Vagina (tissue), 2 donors: ENCODE measurements at places on chromosomes 7 and 10. TPM values are rescaled to one million over a fixed set of nuclear protein-coding genes. Genes with fewer than 3 reads are reported as not detected.

- DNase-seq, result no peak
These were observed 48.2 kb upstream of the CREB5 start for GRCh38 chr7:28364082-28364481.

- no peak for DNase-seq
These were observed 815 bp downstream of the CCSER2 start for GRCh38 chr10:84329196-84329611.

GPR26 gene
- not detected for total RNA-seq

GRCh38 chr7:71453630-71454029 lies 321.7 kb downstream of the GALNT17 start:
- DNase-seq, result no peak

VWA2 gene
- total RNA-seq, result 2.9 TPM

DNA sequence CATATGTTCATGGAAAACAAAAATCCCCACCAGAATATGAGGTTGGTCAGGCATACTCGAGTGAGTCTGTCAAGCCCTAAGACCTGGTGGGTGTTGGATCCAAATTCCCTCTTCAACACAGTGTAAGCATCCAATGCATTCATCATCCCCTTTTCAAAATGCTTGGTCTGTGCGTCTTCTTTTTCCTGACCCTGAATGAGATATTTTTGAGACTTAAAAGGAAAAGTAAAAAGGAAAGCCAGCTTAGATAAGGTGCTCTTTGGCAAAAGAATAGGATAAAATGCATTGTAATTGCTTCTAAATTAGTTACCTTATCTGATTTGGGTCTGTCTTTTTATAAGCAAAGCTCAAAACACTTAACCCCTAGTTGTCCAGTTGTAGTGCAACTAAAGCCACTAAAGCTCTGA lies 331.5 kb downstream of the PTEN start:
- no peak for DNase-seq

TMEM60 gene
- 13.5 TPM for total RNA-seq

GRCh38 chr10:63210611-63211196 lies 77.6 kb downstream of the NRBF2 start:
- DNase-seq, result no peak

DNA sequence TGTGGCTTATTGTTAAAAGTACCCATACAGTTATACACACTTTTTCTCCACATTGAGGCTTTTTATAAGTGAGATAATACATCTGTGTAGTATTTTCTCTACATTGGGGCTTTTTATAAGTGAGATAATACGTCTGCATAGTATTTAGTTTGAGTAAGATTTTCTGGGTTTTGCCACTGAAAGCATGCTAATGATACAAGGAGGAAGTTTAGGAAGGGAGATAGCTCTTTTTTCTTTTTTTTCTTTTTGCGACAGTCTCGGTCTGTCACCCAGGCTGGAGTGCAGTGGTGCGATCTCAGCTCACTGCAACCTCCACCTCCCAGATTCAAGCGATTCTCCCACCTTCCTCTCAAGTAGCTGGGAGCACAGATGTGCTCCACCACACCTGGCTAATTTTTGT lies 13.3 kb downstream of the FAM107B start:
- DNase-seq, result no peak

SFRP5 gene
- total RNA-seq, result 1.7 TPM

ICA1 gene
- 25.5 TPM for total RNA-seq

HOXA7 gene
- total RNA-seq, result 23.8 TPM

DNA sequence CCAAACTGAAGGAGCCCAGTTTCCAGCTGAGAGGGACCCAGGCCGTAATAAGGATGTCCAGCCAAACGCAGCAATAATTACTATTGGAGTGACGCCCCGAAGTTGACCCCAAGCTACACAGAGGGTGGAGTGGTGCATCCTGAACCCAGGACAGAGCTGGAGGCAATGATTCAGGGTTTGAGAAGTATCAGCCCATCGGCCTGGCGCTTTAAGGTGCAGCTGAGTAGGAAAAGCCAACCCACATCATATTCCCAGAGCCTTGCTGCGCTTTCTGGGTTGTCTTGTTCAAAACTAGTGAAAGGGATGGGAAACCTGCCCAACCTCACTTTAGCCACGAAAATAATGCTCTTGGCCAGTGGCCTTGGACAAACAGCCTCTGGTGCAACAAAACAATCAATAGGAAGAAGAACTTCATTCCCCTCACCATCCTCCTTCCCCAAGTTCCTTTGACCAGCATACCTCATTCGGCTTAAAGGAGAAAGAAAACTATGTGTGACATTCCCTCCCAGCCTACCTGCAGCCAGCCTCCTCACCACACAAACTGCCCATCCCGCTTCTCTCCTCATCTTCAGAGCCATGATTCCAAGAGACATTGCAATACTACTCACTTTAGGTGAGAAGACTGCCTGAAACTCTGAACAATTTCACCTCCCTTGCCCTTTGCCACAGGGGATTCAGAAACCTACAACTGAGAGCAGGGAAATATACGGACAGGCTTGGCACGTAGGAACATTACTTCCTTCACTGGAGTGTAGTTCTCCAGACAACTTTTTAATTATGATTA lies 217.2 kb upstream of the MKLN1 start:
- DNase-seq, result no peak

- DNase-seq, result no peak
These were observed 32.2 kb upstream of the SEMA3A start for GRCh38 chr7:84226759-84227158.

DNA sequence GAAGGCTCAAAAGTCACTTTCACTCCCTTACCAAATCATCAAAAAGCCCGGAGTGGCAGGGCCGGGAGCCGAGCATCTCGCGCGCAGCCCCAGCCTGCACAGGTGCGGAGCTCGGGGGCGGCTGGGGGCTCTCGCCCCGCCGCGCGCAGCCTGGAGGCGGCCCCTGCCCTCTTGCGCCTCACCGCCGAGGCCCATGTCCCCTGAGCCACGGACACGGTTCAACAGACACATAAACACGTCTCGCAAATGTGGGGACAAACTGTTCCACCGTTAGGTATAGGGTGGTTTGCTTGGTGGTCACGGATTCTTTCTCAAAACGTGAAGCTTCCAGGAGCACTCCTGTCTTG lies 700 bp downstream of the GSAP start:
- DNase-seq, result no peak

- DNase-seq, result no peak
These were observed 113.8 kb upstream of the ITGB1 start for GRCh38 chr10:33071857-33072256.

- no peak for DNase-seq
These were observed 170.3 kb downstream of the TCERG1L start for GRCh38 chr10:131141207-131141606.

SDK1 gene
- total RNA-seq, result 16.7 TPM

GHRHR gene
- not detected for total RNA-seq

DNA sequence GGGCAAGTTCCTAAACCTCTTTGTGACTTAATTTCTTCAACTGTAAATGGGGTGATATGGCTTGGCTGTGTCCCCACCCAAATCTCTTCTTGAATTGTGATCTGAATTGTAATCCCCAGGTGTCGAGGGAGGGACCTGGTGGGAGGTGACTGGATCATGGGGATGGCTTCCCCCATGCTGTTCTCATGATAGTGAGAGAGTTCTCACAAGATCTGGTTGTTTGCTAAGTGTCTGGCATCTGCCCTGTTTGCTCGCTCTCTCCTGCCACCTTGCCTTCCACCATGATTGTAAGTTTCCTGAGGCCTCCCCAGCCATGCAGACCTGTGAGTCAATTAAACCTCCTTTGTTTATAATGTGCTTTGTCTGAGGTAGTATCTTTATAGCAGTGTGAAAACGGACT lies 177.0 kb downstream of the MYOF start:
- DNase-seq, result no peak
